ENCODE measurements at places on chromosomes 6 and 20.

DNA sequence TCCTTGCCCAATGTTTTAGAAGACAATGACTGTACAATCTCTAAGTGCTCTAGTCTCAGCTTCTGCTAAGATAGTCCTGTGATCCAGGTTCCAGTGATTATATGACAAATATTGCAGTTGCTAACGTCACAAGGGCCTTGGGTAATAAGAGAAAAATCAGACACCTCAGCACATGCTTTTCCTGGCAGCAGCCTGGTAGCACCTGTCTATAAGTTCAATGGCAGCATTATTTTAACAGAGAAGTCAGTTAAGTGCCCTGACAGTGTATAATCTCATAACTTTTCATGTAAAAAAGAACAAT, 121.3 kb upstream of the BCLAF1 start:
- DNase-seq = no peak

DNA sequence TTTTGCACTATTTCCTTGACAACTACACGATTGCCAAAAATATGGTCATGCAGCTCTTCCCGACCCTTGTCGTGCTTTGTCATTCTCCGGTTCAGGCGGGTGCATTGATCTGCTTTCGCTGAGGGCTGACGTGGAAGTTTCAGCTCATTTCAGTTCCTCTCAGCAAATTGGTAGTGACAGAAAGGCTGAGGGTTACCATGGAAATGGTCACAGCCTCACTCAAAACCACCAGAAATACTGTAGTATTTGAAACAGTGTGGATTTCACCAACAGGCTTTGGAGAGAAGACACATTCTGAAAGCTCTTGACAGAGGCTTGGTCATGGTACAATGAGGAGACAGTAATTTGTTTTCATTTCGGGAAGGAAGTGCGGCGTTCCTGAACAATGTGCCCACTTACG, 99.7 kb upstream of the EXOC2 start:
- no peak for DNase-seq

- DNase-seq = no peak
Measured at GRCh38 chr20:63964412-63964811, 5.3 kb downstream of the ZNF512B start.

GRCh38 chr6:15544321-15544900, 118.4 kb downstream of the DTNBP1 start:
- no peak for DNase-seq

DNA sequence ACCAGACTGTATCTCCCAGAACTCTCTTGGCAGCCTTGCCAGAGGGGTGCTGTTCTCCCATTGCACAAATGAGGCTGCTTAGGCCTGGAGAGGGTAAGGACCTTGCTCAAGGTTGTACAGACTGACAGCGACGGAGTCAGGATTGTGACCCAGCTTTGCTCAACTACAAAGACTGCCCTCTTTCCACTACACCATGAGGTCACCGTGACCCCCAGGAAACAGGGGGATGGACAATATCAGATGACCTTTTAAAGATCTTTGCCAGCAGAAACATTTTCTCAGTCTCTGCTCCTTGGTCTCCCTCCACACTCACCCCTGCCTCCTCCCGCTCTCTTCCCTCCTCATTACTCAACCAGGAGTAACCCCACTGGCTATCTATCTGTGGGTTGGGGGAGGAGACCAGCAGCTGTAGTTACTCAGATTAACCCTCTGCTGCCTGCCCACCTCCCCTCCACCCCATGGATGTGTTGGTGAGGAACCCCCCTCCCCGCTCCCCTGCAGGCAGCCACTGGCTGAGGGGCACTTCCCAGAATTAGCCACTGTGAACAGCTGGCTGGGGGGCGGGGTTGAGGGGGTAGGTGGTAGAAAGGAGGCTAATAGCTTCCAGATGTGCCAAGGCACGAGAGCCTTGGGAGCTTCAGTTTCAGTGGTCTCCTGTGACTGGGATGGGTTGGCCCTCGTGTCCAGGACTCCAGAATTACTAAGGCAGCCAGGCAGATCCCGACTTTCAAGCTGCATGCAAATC, 26.9 kb upstream of the MRPS18A start:
- no peak for DNase-seq

DNA sequence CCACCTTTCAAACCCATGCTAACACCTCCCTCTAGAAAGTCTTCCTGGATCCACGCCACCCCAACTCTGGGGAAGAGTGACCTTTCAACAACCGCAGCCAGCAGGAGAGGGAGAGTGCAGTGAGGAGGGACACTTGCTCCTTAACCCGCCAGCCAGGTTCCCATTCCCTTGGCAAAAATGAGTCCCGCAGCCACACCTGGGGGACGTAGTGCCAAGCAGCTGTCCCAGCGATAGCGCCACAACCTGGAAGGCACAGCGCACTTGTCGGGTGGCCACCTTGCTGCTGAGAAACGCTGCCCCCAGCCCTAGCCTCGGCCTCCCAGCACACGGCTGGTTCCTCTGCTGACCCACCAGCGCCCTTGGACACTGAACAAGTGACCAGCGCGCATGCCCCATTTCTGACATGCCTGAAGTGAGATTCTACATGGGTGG, 119.3 kb downstream of the JPH2 start:
- no peak for DNase-seq

- DNase-seq = no peak
Measured at GRCh38 chr20:4546786-4547185, 174.9 kb upstream of the PRND start.

DNA sequence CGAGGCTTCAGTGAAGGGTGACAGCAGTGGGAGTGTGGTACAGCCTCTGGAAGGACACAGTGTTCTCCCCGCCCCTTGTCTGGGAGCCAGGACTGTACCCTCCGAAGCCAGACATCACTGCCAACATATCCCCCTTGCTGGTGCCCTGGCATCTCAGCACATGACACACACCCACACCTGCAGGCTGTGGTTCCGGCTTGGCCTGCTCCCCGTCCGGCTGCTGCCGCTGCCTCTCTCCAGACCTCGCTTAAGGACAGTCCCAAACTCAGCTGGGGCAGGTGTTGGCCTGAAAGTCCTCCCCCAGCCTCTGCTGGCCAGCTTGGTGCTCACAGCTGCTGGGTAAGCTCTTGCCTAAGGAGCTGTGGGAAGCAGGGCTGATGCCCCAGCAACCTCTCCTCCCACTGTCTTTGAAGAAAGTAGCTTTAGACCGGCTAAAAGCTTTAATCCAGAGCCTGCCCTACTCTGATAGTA, 7.0 kb downstream of the EMILIN3 start:
- no peak for DNase-seq

GRCh38 chr20:1182106-1182505, 2.7 kb downstream of the TMEM74B start:
- DNase-seq = no peak

Data from activated T-helper 1 cell treated with Interleukin-2 at 50 U/mL for 16 hours (primary cell).